ENCODE measurements at places on chromosomes 1 and 21.

- no peak for DNase-seq
Measured at GRCh38 chr1:115134231-115134630, 44.9 kb upstream of the TSPAN2 start.

DNA sequence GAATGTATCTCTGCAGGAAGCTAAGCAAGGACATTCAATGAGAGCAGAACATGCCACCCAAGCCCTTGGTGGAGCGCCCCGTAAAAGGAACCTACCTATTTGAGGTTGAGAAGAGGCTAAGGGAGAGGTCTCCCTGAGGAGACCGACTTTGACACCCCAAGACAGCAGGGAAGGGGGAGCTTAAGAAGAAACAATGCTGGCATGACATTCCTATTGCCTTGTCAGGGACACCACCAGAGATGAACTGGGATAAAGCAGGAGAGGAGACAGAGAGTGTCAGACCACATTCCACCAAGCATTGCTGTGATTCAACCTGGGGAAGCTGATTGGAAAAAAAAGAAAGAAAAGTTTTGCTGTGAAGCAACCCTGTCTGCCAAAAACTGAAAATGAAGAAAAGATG is 13.3 kb upstream of the S100A2 start:
- DNase-seq: no peak

DNA sequence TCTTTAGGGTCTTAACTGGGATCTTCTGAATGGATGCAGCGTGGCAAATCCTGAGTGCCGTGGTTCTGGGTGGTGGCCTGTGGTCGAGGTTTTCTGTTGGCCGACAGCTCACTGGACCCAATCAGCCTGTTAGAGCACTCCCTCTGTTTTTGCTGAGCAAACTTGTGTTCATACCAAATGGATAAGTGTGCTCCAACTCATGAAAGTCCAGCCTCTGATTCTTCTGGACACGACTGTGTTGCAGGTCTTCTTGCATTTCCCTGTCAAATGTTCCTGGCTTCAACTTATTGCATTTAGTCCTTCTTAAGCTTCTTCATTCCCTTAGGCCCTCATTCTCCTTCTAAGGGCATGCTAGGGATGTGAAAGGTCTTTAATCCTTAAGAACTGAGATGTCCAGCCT is 63.7 kb downstream of the AJAP1 start:
- DNase-seq: no peak

GRCh38 chr1:228494044-228494353 is 6.8 kb downstream of the RNF187 start:
- no peak for DNase-seq

DNA sequence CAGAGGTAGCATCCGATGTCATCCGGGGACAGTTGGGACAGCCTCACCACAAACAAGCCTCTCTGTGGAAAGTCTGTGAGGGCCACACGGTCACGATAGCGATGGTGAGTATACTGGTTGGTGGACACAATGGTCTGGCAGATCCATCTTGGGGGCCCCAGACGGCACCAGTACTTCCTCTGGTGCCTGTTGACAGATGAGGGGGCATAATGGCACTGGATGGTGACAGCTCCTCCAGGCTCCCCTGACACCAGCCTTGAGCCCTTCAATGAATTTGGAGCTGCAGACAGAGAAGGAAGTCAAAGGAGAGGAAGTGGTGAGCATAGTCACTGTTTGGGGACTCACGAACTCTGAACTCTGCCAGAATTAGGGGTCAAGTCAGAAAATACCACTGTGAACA is 8.0 kb downstream of the FCAMR start:
- no peak for DNase-seq

DNA sequence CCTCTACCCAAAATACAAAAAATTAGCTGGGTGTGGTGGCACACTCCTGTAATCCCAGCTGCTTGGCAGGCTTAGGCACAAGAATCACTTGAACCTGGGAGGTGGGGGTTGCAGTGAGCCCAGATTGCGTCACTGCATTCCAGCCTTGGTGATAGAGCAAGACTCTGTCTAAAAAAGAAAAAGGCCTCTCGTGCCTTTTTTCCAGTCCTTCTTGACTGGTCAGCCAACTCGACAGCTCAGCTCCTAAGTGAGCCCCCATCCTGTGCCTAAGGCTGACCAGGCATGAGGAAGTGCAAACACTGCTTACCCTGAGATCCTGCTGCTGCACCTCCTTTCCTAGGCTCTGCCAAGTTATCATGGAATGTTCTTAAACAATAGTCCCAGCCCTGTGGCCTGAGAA is 10.1 kb upstream of the PROK1 start:
- no peak for DNase-seq

DNA sequence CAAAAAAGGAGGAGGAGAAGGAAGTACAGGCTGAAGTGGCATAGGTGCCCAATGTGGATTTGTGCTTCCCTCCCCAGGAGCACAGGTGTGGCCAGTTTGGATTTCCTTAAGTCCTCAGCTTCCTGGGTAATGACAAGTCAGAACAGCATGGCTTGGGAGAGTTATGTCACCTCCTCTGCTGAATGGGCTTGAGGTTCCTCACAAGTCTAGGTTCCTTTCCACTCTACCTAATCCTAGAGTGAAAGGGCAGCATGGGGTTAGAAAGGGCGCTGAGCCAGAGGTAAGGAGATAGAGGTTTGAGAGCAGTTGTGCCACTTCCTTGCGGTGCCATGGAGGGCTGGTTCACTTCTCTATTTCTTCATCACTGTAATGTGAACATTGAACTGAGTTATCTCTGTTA is 35.5 kb upstream of the IL20 start:
- DNase-seq: no peak

DNA sequence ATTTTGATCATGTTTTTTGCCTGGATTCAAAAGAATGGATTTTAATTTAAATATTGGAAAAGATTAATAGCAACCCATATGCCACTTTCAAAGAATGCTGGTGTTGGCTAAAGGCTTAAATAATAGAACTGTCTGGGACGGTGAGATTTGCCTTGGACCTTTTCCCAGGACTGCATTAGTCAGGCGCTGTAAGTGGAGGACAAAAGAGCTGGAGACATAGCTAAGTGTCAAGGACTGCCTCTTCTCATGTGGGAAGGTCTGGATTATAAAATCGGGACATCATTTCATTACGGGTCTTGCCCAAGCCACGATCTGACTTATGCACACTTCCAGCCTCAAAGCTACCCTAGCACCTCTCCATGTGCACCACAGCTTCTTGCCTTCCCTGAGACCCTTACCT is 458.5 kb upstream of the DEPDC1 start:
- DNase-seq: no peak

DNA sequence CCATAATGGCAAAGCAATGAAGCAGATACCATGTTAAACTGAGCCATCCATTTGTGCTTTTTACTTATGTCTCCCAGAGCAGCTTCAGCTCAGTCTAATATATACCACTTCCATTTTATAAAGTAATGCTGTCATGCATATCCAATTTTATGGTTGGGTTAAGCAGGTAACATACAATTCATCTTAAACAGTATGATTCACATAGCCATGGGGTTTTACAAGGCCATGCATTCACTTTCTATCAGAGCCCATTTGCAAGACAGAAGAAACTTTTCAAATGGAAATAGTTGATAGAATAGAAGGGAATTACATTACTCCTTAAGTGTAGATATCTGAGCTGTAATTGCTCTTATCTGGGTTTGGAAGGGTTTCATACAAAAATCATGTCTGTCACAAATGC is 580.5 kb upstream of the CXADR start:
- DNase-seq: no peak

GRCh38 chr1:41492341-41492848 is 7.9 kb upstream of the EDN2 start:
- DNase-seq: no peak

DNA sequence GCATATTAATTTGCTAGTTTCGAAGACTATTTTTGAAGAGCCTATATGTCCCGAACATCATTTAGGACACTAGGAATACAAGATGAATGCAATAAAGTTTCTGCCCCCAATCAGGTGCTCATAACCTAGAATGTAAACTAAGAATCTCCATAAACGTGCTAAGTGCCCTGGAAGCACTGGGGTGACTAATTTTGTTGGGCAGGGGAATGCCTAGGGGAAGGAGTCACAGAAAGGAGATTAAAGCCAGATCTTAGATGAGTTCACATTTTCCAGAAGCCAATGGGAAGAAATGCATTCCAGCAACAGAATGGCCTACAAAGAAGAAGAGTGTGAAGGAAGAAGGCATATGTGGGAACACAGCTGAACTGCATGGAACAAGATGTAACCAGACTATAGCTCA is 19.5 kb downstream of the SCYL3 start:
- DNase-seq: peak; percentile 31

GRCh38 chr21:17003763-17004373 is 509.0 kb upstream of the CXADR start:
- DNase-seq: no peak

GRCh38 chr1:6087377-6087772 is 41.7 kb downstream of the KCNAB2 start:
- no peak for DNase-seq

- no peak for DNase-seq
Measured at GRCh38 chr1:117783606-117784396, 145.6 kb downstream of the GDAP2 start.

- DNase-seq: no peak
Measured at GRCh38 chr1:26690576-26691031, 5.2 kb upstream of the ARID1A start.

GRCh38 chr1:22133931-22134324 is 9.0 kb downstream of the WNT4 start:
- no peak for DNase-seq

- DNase-seq: no peak
Measured at GRCh38 chr1:115175596-115175995, 86.3 kb upstream of the TSPAN2 start.

GRCh38 chr1:66182026-66182425 is 351.9 kb upstream of the SGIP1 start:
- DNase-seq: no peak

GRCh38 chr1:22506130-22506692 is 54.6 kb downstream of the ZBTB40 start:
- no peak for DNase-seq

DNA sequence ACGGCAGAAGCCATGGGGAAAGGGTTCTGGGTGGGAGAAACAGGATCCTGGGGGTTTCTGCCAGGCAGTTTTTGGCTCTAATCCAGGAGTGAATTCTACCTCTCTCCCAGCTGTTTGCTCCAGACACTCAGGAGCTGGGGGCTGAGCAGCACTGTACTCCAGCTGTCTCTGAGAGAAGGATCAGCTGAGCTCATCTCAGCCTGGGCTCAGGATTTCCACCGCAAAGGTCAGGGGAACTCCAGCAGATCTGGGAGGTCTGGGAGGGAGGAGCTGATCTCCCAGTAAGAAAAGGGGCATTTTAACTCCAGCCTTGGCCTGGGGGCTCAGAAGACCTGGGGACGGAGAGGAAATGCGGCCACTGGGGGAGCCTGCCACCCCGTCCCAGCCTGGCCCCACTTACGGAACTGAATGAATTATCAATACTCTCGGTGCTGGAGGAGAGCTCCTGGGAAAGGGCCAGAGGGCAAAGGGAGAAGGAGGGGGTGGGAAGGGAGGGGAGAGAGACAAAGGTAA is 17.3 kb downstream of the PI4KB start:
- no peak for DNase-seq

DNA sequence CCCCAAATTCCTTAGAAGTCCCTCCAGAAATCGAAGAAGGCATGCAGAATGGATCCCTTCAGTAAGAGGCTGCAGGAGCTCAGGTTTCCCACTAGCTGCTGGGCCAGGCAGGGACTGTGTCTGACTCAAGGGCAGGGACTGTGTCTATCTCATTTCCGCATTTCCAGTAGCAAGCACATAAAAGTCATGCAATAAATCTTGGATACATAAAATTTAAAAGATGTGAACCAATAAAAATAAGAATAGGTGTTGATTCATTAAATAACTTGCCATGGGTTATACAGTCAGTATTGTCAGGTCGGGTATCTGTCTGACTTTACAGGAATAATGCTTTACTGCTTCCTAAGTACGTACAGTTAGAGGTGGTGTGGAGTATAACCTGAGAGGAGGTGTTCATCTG is 15.2 kb downstream of the PM20D1 start:
- no peak for DNase-seq

- no peak for DNase-seq
Measured at GRCh38 chr1:44296086-44296485, 59.0 kb downstream of the ERI3 start.

GRCh38 chr1:202698276-202698675 is 12.0 kb downstream of the SYT2 start:
- DNase-seq: no peak

- no peak for DNase-seq
Measured at GRCh38 chr1:208065862-208066261, 154.9 kb upstream of the CD34 start.

- DNase-seq: no peak
Measured at GRCh38 chr1:77018761-77019160, 151.5 kb downstream of the ST6GALNAC5 start.

DNA sequence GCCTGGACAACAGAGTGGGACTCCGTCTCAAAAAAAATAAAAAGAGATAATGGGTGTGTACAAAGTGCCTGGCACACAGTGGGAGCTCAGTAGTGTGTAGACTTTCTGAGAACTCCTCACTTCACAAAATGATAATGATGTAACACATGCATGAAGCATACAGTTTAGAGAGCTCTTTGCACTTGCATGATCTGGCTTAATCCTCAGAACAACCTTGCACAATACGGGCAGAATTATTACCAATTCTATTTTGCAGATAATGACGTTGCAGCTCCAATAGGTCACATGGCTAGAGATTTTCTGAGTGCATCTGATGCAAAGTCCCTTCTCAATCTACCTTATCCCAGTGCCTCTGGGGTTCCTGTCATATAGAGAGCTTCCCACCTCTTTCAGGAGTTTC is 71.4 kb downstream of the CD247 start:
- DNase-seq: no peak

- DNase-seq: peak; percentile 57
Measured at GRCh38 chr1:86774305-86775295, 70.2 kb downstream of the SH3GLB1 start.

GRCh38 chr1:182348961-182349747 is 42.4 kb downstream of the GLUL start:
- DNase-seq: no peak

- DNase-seq: no peak
Measured at GRCh38 chr1:47699492-47700235, 261.8 kb downstream of the FOXD2 start.

DNA sequence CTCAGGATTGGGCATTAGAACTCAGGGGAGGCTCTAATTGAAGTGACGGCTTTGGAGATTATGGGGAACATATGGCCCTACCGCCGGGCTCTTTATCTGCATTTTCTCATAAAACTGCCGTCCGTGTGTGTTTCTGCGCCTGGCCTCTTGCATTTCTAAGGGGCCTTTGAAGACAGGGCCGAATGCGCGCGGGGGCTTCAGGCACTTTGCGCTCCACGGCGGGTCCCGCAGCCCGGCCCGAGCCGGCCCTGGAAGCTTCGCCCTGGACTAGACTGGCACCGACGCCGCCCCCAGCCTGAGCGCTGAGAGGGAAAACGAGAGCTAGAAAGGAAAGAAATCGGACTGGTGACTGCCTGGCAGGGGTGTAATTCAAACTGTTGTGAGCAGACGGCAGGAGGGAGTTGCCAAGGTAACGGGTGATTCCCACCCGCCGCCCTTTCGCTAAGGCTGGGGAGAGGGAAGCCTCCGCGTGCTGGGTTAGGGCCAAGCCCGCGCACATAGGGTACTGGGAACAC is 120.7 kb downstream of the LMX1A start:
- DNase-seq: no peak

Data from T1000 (cell line).